ENCODE measurements at places on chromosomes 16 and 17.

DNA sequence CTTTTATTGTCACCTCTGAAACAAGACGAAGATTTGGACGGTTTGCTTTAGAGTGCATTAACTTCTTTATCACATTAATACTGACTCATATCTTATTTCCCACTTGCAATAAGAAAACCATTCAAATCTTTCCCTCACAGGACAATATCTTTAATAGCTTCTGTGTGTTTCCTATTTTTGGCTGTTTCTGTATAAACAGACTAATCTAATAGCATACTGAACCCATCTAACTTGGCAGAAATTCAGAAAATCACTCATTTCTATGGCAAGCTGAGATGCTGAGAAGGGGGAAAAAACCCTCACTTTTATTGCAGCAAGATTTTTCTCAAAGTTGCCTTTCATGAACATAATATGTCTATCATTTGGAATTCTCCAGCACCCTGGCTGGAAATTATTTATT is 524.9 kb downstream of the WWOX start:
- no peak for DNase-seq

- no peak for DNase-seq
These were observed 28.4 kb upstream of the TMC5 start for GRCh38 chr16:19389246-19389645.

GRCh38 chr17:50492214-50492613 is 13.6 kb downstream of the RSAD1 start:
- DNase-seq: no peak

DNA sequence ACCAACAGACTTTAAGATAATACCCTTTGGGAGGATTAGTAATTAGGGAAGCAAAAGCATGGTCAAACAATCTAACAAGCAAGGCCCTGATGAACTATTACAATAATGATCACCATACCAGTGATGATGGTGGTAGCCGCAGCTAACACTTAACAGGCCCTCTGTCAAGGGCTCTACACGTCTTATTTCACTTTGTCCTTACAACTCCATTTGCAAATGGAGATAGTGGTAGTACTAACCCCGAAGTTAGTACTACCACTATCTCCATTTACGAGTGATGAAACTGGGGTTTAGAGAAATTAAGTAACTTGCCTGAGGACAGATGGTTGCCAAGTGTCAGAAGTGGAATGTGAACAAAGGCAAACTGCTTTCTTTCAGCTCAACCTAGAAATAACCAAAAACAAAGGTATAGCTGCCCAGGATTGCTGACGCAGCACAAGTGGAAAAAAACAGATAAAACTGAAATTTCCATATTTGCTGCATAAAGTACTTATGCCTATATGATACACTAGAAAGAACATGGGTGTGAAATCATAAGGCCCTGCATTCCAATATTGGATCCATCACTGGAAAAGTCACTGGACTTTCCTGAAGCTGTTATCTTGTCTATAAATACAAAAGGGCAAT is 24.6 kb downstream of the CEP112 start:
- DNase-seq: no peak

GRCh38 chr17:58278661-58279015 is 2.1 kb downstream of the MPO start:
- DNase-seq: no peak
